ENCODE measurements at places on chromosomes 4 and X. TPM values are rescaled to one million over a fixed set of nuclear protein-coding genes. Genes with fewer than 3 reads are reported as not detected.

SRPK3 gene
- total RNA-seq = not detected

NHS gene
- total RNA-seq = 0.04 TPM

BBS12 gene
- 2.2 TPM for total RNA-seq

EOLA2 gene
- total RNA-seq = 31.0 TPM

GRK4 gene
- 3.2 TPM for total RNA-seq

SPANXD gene
- not detected for total RNA-seq

GALNT7 gene
- total RNA-seq = 18.1 TPM

CNKSR2 gene
- 3.2 TPM for total RNA-seq

HPGDS gene
- total RNA-seq = 1.1 TPM

ARHGAP24 gene
- not detected for total RNA-seq

CDKN2AIP gene
- 32.2 TPM for total RNA-seq

KLHL15 gene
- 17.6 TPM for total RNA-seq

AMER1 gene
- 3.0 TPM for total RNA-seq

LRAT gene
- not detected for total RNA-seq

BEX3 gene
- 9.4 TPM for total RNA-seq

TCEAL6 gene
- not detected for total RNA-seq

TMEM187 gene
- 7.1 TPM for total RNA-seq
